Aorta (tissue), 5 donors: ENCODE measurements at places on chromosomes 2 and 18. TPM values are rescaled to one million over a fixed set of nuclear protein-coding genes. Genes with fewer than 3 reads are reported as not detected.

DNA sequence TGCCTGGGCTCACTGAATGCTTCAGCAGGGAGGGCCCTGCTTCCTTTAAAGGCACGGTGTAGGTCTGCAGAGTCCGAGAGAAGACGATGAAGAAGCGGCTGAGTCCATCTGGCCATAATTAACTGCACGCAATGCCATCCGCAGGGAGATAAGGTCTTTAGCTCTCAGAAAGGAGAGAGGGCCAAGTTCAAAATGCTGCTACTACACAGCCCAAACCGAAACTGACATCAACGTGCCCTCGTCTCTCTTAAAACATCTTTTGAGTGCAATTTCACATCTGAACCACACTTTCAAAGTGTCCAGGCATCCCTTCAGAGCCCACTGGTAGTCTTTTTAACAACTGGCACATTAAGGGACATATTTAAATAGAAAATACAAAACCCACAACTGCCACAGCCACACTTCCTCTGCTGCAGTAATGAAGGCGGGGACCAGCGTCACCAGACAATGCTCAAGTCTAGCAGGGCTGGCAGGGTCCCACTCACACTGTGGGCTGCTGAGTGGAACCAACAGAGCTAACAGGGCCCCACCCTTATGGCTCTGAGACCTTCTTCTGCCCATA is 35.8 kb downstream of the ST3GAL5 start:
- H3K27me3 ChIP-seq = no peaks in the 10 kb centered on the region
- no peaks in the 10 kb centered on the region for H3K36me3 ChIP-seq
- no peaks in the 10 kb centered on the region for H3K4me1 ChIP-seq
- H3K27ac ChIP-seq = no peak overlapping the region
- H3K4me3 ChIP-seq = no peak overlapping the region

DNA sequence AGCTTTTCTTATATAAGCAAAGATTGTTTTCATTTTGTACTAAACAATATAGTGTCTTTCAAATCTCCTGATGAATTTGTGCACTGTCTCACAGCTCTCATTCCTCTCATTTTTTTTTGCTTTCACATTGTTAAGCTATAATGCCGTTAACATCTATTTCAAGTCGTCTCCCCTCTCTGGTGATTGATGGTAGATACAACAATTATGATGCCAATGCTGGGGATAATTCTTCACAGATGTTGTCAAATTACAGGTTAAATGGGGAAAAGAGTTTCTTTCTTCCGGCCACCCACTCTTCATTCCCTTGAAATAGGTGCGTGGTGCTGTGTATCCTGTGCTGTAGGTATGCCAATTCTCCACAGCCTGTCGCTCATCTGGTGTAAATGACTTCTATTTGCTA is 1053.7 kb upstream of the ZEB2 start:
- DNase-seq = no peak
- H3K27ac ChIP-seq = no peak overlapping the region
- H3K4me1 ChIP-seq = no peaks in the 10 kb centered on the region
- H3K36me3 ChIP-seq = no peaks in the 10 kb centered on the region
- H3K4me3 ChIP-seq = no peak overlapping the region

LMAN2L gene
- 15.7 TPM for total RNA-seq

SH3RF3 gene
- total RNA-seq = 24.4 TPM
